LHCN-M2 (cell line): ENCODE measurements at places on chromosomes 7 and 10. TPM values are rescaled to one million over a fixed set of nuclear protein-coding genes. Genes with fewer than 3 reads are reported as not detected.

The VAX1 gene
- total RNA-seq: not detected in 2 replicates

The ASZ1 gene
- total RNA-seq: not detected in 2 replicates

The HOXA1 gene
- total RNA-seq: 3.7 and 5.9 TPM in 2 replicates

The TES gene
- 1.0 and 3.1 TPM in 2 replicates for total RNA-seq

The DOCK1 gene
- total RNA-seq: 38.0 and 45.5 TPM in 2 replicates

The CELF2 gene
- total RNA-seq: 59.5 and 68.1 TPM in 2 replicates

The TMEM130 gene
- total RNA-seq: 0.06 and 0.11 TPM in 2 replicates

The PLXDC2 gene
- total RNA-seq: 4.0 and 4.6 TPM in 2 replicates

The SFTPD gene
- not detected in 2 replicates for total RNA-seq

The XRCC2 gene
- total RNA-seq: 11.0 and 13.9 TPM in 2 replicates

The RSBN1L gene
- 13.7 and 18.8 TPM in 2 replicates for total RNA-seq

The MRLN gene
- total RNA-seq: not detected in 2 replicates

The TUBB8 gene
- not detected in 2 replicates for total RNA-seq

The HOXA2 gene
- total RNA-seq: 0.46 and 0.51 TPM in 2 replicates

The WEE2 gene
- not detected in 2 replicates for total RNA-seq

The STAMBPL1 gene
- 57.1 and 69.0 TPM in 2 replicates for total RNA-seq

The SP8 gene
- not detected in 2 replicates for total RNA-seq

The PNLIPRP3 gene
- 0.06 TPM in 1 of 2 replicates, not detected in the other for total RNA-seq

The MARCHF5 gene
- total RNA-seq: 7.5 and 12.7 TPM in 2 replicates

The NPM3 gene
- total RNA-seq: 117 and 123 TPM in 2 replicates

The ODAD2 gene
- total RNA-seq: 0.06 and 0.52 TPM in 2 replicates

The GOLGA7B gene
- total RNA-seq: 0.06 TPM in 1 of 2 replicates, not detected in the other

The UBE2D1 gene
- 17.1 and 18.5 TPM in 2 replicates for total RNA-seq
